ENCODE measurements at places on chromosomes 12 and 14.

DNA sequence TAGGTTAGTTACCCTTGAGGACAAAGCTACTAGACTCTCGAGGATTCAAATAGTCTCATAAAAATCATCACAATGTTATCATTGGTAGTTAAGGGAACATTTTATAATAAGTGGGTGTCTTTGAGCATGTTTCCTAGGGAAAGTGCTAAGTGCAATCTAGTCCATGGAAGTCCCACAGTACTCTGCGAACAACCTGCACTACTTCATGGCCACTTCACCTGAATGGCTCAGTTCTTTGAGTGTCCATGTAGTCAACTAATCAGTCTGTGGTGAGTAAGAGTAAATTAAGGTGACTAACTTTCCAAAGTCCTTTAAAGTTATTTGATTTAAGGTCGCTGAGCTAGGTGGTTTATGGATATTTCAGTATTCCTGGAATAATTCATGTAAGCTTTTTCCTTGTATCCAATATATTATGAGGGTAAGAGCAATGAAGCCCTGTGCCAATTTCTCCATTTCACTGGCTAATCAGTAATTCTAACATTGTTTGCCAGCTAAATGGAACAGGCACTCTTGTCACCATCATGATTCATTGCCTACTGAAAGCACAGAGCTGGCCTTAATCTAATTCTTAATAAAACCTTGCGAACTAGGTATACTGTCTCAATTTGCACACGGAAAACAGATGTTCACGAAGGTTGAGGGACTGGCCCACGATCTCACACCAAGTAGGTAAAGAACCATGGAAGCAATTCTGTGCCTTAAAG lies 495.1 kb downstream of the APAF1 start:
- DNase-seq: no peak

- DNase-seq: no peak
Measured at GRCh38 chr14:99759546-99759925, 33.7 kb upstream of the EML1 start.

DNA sequence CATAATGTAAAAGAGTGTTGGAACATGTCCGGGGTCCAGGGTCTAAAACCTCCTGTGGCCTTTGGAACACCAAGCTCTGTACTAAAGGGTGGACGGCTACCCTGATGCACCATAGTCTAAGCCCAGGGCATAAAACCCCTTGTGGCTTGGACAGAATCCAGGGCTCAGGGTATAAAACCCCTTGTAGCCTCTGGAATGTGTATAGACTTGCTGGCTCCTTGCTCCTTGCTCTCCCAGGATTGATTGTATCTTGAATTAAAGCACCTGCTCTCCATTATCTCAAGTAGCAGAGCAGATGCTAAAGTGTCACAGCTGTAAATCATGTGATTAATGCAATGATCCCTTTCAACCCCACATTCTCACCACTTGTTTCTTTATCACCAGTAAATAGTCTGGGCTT lies 556.5 kb downstream of the LRFN5 start:
- DNase-seq: no peak

DNA sequence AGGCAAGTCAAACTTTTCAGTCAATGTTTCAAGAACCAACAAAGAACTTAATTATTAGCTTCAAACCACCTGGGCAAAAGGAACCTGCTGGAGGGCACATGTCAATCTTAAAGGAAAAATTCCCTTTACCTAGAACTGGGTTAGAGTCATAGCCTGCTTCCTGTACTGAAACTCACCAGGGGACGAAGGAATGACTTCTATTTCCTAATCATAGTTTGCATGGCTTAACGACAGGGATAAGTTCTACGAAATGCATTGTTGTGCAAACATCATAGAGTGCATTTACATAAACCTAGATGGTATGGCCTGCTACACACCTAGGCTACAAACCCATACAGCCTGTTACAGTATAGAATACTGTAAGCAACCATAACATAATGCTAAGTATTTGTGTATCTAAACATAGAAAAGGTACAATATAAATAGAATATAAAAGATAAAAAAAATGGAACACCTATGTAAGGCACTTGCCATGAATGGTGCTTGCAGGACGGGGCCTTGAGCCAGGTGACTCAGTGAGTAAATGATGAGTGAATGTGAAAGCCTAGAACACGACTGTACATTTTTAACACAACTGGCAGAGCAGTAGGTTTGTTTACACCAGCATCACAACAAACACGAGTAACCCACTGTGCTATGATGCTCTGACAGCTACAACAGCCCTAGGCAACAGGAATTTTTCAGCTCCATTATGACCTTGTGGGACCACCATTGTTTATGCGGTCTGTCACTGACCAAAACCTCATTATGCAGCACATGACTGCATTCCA lies 234.9 kb upstream of the CAND1 start:
- DNase-seq: no peak

DNA sequence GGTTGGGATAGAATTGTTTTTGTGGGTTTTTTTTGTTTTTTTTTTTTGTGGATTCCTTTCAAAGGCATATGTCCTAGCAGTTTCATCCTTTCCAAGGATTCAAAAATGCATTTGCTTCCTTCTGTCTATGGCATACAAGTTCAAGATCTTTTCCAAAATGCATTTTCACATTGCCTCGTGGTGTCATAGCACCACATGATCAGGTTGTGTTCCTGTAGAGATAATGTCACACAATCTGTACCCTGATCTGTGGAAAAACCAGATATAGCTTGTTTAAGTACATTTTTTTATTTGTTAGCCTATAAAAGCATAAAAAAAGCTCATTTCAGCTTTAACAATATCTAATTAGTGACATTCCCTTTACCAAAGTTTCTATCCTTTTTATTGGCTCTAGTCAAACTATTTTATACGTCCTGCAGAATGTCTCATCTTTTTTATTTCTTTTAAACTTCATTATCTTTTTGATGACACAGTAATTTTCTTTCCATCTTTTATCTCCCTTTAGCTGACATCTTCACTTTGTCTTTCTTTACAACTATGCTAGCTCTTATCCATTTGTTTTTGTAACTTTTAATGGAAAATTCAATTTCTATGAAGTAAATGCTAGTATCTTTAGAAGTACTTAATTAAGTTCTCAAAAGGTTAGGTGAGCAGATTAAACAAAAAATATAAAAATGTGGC lies 106.0 kb upstream of the NOVA1 start:
- DNase-seq: no peak

GRCh38 chr12:34602213-34602940 lies 580.1 kb downstream of the ALG10 start:
- DNase-seq: no peak

DNA sequence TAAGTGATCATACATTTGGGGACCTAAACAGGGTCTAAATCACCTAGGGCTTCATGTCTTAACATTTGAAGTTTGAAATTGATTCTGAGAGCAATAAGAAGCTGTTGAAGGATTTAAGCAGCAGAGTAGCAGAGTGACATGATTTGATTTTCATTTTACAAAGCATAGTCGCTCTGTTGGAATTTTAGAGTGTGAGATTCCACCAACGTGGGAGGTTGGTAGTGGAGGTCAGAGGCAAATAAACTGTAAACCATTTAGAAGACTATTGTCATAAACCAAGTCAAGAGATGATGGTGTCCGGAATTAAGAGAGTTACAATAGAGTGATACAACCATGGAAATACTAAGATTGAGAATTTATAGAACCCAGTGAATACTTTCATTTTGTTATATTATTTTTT lies 52.7 kb upstream of the ZDHHC17 start:
- no peak for DNase-seq

DNA sequence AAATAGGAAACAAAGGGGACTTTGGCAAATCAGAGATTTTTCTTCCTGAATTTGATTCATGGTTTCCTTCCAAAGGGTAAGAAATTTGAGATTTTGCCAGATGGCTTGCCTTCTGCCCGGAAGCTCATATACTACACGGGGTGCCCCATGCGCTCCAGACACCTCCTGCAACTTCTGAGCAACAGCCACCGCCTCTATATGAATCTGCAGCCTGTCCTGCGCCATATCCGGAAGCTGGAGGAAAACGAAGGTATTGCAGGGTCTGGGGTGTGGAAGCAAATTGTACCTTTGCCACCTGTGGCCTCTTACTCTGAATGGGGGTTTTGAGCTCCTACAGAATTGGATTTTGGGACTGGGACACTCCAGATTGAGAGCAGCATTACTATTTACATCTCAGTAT lies 63.5 kb downstream of the FRMD6 start:
- no peak for DNase-seq

GRCh38 chr14:69948351-69948750 lies 69.1 kb downstream of the SMOC1 start:
- DNase-seq: no peak

DNA sequence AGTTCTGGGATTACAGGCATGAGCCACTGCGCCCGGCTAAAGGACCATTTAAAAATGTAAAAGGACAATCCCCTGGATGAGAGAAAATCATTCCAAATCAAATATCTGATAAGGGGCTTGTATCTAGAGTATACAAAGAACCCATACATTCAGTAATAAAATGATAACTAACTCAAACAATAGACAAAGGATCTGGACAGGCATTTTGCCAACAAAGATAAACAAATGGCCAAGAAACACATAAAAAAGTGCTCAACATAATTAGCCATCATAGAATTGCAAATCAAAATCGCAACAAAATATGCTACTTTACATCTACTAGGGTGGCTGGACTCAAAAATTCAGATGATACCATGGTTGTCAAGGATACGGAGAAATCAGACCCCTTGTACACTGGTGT lies 8.5 kb upstream of the BICD1 start:
- DNase-seq: no peak

GRCh38 chr14:54350203-54350602 lies 46.6 kb upstream of the CDKN3 start:
- no peak for DNase-seq

GRCh38 chr14:33414041-33414440 lies 475.4 kb downstream of the NPAS3 start:
- DNase-seq: no peak

DNA sequence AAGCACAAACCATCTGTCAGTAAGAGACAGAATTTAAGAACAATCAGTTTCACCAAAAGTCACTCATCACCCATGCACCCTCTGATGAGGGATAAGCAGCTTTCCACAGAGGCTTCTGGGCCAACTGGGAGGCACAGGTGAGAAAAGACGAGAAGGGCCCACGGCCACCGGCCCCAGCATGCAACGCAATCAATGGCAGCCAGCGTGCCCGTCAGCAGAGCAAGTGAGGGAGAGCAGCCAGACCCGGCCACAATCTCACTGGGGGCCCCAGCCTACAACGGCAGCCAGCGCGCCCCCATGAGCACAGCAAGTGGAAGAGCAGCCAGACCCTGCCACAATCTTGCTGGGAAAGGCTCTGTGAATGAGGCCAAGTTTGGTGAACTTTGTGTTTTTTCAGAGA lies 13.3 kb downstream of the ANKLE2 start:
- no peak for DNase-seq

DNA sequence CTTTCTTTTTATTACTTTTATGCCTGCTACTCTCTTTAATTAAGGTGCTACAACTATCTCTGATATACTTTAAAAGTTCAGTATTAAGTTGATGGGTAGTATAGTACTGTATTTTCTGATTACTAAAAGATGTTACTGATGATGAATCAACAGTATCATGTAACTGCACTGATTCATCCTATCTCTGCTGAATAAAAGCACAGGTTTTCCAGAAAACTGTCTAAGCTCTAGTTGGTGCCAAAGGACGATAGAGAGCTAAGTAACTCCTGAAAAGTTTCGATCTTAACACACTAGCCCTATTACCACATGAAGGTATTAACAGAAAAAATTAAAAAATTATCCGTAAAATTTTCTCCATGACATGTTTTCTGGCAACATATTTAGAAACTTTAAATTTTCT lies 2.1 kb downstream of the SCAF11 start:
- DNase-seq: no peak

GRCh38 chr12:132562489-132563021 lies 47.8 kb downstream of the LRCOL1 start:
- no peak for DNase-seq

DNA sequence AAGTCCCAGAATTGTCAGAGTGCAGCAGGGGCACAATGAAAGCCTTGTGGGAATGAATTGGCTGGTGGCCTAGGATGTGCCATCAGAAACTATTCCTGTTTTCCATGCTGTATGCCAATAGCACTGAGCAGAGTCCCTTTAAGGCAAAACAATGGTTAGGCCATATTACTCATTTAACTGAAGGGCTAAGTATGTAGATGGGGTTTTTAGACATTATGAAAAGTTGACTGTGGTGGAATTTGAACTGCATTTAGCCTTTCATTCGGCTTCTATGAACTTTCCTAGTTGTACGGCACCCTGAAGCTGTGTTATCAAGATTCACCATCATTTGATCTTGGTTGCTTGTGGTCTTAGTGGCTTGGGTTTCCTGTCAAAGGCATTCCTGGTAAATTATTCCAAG lies 24.8 kb downstream of the IL26 start:
- no peak for DNase-seq

DNA sequence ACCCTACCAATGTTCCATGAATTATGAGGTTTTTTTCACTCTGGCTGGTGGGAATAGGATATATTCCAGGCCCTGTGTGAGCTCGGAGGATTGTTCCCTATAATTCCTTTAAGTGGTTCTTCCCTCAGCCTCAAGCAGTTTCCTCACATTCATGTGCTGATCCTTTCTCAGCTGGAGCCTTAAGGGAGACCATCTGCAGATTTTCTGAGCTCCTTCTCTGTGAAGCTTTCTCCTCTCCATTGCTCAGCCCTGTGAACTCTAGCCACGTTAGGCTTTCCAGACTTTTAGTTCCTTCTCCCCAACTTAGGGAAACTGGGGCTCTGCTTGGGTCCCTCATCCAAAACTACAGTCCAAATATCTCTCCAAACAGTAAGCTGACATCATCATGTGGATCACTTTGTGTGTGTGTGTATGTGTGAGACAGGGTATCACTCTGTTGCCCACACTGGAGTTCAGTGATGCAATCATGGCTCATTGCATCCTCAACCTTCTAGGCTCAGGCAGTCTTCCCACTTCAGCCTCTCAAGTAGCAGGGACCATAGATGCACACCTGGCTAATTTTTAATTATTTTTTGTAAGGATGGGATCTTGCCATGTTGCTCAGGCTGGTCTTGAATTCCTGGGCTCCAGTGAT lies 219.5 kb upstream of the OTX2 start:
- no peak for DNase-seq

DNA sequence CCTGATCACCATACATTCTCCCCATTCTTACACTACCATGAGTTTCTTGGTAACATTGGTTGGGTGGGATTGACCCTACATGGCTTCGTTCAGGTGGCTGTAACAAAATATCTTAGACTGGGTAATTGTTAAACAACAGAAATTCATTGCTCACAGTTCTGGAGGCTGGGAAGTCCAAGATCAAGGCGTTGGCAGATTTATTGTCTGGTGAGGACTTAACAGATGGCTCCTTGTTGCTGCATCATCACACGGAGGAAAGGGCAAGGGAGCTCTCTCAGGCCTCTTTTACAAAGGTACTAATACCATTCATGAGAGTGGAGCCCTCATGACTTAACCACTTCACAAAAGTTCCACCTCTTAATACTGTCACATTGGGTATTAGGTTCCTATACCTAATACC lies 116.7 kb upstream of the EGLN3 start:
- DNase-seq: no peak

DNA sequence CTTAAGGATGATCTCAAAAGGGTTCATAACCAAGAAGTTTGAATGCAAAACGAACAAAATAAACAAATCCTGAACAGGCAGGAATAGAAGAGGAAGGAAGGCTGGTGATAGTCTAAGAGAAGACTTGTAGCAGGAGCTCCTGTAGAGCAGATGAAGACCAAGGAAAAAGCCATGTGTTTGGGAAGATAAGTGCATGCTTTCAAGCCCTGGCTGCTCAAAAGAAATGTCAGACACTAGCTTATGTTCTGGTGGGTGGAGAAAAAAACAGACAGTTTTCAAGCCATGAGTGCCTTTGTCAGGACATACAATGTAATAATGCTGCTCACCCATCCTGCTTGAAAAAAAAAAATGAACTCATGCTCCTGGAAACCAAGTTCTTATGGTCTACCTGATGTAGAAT lies 27.4 kb downstream of the TAOK3 start:
- DNase-seq: no peak

GRCh38 chr12:72075891-72076557 lies 137.4 kb downstream of the TPH2 start:
- no peak for DNase-seq
